SK-N-SH (cell line): ENCODE measurements at places on chromosomes 4 and X.
A peak's percentile ranks its signal among the peaks of the same experiment; 100 is the strongest.

GRCh38 chr4:14862891-14863290 is 139.4 kb upstream of the CPEB2 start:
- no peak for DNase-seq

DNA sequence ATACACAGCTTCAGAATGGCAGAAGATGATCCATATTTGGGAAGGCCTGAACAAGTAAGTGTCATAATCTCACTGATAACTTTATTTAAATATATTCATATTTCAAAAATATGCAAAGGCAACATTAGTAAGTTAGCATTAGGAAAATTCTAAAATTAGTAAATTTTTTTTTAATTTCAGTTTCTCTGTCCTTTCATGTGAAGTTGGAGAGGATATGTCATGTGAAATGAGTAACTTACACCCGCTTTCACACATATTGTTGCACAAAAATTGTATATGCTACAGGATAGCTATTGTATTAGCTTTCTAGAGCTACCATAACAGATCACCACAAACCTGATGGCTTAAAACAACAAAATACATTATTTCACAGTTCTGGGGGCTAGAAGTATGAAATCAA is 24.3 kb downstream of the NFKB1 start:
- no peak for DNase-seq

DNA sequence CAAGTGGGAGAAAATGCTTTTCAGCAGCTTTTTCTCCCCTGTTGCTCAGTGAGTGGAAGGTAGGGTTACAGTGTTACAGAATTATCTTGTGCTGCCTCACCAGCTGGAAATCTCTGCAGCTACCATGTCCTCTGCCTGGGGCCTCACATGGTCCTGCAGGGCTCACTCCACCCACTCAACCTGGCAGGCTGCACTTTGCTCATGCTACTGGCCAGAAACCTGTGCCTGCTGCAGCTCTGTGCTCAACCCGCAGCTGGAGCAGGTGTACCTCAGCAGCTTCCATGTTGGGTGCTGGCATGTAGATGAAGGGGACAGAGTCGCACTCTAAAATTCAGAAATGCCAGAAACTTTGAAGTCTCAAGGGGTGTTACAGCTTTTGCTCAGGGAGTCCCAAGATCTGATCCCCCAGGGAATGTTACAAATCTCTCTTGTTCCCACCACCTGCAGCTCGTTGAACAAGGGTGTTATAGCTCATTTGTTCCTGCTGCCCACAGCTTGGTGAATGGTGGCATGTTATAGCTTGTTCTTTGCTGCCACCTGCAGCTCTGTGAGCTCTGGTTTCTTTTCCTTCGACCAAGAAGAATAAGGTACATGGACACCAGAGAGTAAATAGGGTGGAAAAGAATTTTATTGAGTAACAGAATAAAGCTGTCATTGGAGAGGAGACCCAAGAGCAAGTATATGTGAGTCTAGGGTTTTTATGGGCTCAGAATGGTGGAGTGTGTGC is 845.8 kb downstream of the TECRL start:
- DNase-seq = no peak

DNA sequence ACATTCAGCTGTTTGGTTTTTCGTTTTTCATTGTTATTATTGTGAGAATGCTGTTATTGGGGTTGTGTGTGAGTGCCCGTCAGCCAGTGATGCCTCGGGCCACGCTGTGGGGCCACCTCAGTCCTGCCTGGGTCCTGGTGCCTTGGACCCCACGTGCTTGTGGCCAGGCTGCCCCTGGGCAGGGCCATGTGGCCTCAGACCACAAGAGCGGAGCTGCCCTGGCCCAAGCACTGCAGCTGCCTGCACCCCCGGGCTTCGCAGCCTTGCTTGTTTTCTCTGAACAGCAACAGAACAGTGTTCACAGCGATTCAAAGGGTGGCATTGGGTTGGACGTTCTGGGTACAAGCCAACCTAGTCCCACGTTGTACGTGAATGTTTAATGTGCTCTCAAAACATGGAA is 56.9 kb downstream of the CPLX1 start:
- no peak for DNase-seq

GRCh38 chr4:2732526-2732925 is 23.6 kb downstream of the TNIP2 start:
- no peak for DNase-seq

- no peak for DNase-seq
Observed at GRCh38 chrX:72349190-72349589, 43.5 kb upstream of the CITED1 start.

GRCh38 chr4:20383283-20383682 is 131.6 kb downstream of the SLIT2 start:
- DNase-seq = no peak

- DNase-seq = no peak
Observed at GRCh38 chrX:3184176-3184930, 143.1 kb downstream of the ARSF start.

- peak; percentile 11 for DNase-seq
Observed at GRCh38 chr4:13483136-13483767, 888 bp downstream of the RAB28 start.

DNA sequence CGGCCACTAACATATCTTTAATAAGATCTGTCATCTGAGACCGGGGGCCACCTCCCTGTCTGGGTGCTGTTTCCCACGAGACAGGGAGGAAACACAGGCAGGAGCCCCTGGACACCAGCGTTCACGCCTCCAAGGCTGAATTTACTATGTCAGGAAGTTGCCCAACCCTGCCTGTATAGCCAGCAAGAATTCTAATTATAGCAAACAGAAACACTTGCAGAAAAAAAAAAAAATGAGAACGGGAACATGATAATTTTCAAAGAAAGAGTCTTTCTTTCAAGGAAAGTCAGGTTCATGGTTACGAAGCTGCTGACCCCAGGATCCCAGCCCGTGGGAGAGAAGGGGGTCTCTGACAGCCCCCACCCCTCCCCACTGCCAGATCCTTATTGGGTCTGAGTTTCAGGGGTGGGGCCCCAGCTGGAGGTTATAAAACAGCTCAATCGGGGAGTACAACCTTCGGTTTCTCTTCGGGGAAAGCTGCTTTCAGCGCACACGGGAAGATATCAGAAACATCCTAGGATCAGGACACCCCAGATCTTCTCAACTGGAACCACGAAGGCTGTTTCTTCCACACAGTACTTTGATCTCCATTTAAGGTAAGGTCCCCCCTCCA is at the start of gene IL3RA:
IL3RA (plus strand) TSS at position 455 of the 613 bp plus-strand sequence. CDS start 4,981 bp downstream, outside the sequence.
- DNase-seq = no peak

DNA sequence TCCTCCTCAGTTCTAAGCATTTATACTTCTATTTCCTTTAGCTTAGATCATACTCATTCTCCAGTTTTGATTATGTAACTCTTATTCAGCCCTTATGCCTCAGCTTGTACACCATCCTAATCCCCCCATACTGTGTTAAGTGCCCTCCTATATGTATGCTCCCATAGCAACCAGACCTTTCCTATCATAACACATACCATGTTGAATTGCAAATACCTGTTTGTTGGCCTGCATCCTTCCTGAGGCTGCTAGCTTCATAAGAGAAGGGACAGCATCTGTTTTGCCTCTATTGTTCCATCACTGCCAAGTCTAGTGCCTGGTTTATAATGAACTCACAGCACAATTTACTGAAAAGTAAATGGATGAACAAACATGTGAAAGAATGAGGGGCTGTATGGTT is 443.7 kb downstream of the CENPC start:
- DNase-seq = no peak

GRCh38 chr4:165288226-165288625 is 39.2 kb upstream of the MSMO1 start:
- DNase-seq = no peak

GRCh38 chr4:185463541-185463940 is 8.0 kb downstream of the CCDC110 start:
- DNase-seq = no peak

GRCh38 chrX:14013054-14013453 is 16.6 kb downstream of the GEMIN8 start:
- DNase-seq = no peak

DNA sequence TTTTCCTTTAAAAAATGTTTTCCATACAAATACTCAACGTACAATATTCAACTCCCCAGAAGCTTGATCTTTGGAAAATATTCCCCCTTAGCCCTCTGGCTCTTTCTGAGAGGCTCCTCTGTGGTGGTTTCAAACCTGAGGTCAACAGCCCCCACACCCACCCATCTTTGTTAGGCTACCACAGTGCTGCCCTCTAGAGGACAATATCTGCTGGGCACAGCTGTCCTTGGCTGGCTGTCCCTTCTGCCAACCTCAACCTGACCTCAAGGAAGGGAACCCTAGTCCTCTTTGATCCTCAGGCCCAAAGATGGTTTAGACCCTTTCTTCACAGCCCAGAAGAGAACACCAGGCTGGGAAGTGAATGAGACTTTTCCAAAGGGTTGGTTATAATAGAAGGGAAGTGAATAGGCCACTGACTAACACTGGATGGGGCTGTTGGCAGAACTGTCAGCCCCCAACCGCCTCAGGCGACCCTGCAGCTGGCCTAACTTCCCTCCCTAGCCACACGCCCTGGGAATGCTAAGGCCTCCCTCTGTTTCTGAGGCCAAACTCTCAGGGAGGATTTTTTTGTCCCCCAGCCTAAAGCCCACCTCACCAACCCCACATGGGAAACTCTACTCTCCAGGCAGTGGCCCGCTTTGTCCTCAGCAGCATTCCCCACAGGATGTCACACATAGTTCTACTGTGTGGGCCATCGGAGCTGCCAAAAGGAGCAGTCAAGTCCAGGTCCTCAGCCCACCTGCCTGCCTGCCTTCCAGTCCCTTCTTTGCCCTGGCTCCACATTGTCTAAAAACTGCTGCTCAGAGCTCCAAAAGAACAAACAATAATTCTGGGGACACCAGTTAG is 34.3 kb downstream of the NYX start:
- peak; percentile 55 for DNase-seq

GRCh38 chr4:176444741-176445140 is 125.0 kb downstream of the SPCS3 start:
- DNase-seq = no peak
